ENCODE measurements at places on chromosomes 13 and 19. TPM values are rescaled to one million over a fixed set of nuclear protein-coding genes. Genes with fewer than 3 reads are reported as not detected.

Gene TPTE2
- not detected for total RNA-seq

GRCh38 chr19:34363094-34363493 lies 1.9 kb upstream of the GPI start:
- no peak for DNase-seq

Gene DAND5
- total RNA-seq: not detected

- DNase-seq: no peak
Measured at GRCh38 chr13:79528356-79528755, 47.4 kb downstream of the NDFIP2 start.

DNA sequence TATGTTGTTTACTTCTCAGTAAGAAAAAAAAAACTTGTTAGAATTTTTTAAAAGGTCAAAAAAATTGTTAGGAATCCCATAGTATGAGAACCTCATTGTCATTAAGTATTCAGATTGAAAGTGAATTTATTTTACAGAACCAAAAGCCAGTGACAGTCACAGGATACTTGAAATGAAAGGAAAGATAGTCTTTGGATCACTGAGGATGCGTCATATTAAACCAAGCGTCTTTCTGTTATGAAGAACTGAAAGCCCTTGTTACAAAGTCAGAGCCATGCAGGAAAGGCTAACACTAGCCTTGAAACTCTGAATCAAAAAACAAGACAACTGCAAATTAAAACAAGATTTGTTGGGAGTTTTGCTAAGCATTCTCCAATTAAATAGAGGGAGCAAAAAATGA lies 1348.0 kb upstream of the SLC10A2 start:
- no peak for DNase-seq

Gene APC2
- 0.13 TPM for total RNA-seq

Gene C5AR1
- total RNA-seq: 2.4 TPM

Gene SLC5A5
- total RNA-seq: 2.1 TPM

DNA sequence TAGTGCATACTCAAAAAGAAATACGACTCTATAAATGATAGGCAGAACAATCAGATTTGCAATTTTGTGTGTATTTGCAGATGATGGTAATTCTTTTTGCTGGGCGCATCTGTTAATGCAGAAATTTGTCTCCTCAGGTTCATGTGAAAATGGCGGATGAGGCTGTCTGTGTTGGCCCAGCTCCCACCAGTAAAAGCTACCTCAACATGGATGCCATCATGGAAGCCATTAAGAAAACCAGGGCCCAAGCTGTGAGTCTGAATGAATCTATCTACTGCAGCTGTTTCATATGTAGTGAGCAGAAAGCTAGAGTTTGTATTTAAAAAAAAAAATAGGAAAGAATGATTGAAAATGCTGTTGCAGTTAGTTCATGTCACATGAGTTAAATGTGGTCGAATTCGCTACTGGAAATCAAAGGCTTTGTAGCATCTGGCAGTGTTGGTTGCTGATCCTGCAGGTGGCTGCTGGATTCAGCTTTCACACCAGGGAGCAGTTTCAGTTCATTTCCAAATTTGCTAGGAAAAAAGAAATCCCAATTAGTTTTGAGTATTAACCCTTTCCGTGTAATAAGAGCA lies 66.0 kb downstream of the PCCA start:
- no peak for DNase-seq

DNA sequence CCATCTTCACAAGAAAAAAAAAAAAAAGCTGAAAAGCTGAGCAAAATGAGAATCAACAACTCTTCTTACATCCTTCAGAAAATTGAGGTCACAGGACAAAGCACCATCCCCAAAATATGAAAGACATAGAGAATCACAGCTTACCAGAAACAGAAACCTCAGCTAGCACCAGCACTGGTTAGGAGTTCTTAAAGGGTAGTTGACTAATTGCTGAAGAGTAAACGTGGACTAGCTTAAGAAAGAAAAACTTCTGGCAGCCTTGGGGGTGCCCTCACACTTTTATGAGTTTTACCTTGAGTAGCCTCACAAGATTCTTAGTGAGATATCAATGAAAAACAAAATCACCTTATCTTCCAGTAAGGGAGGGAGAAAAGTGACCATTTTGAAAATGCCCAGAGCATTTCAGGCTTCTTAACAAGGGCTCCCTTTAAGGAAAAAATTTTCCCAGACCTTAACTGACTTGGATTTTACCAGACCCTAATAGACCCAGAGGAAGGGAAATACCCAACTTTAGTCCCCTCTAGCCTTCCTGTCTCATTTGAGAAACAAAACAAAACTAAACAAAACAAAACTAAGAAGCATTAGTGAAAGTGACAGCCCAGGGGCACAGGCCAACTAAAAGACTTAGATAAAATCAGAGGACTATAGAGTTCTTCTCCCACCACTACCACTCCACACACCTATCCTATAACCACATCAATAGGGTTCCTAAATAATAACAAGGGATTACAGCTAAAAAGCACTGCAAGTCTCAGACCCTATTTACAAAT lies 888.6 kb downstream of the DIAPH3 start:
- no peak for DNase-seq

GRCh38 chr13:32986552-32986951 lies 29.7 kb upstream of the KL start:
- DNase-seq: no peak

Gene METTL21C
- total RNA-seq: not detected

DNA sequence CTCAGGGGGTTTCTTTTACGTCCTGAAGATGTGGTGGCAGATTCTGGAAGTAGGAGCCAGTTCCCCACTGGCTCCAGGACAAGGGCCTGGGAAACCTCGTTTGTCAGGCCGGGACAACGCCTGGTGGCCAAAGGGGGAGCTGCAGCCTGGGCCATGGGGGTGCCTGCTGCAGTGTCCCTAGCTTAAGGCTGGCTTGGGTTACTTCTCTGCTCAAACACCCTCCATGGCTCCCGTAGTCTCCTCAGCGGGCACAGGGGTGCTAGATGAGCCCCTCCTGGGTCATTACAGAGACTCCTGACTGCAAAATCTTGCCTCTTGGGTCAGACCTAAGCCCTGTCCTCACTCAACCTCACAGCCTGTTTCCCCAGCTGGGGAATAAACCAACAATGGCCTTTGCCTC lies 14.7 kb downstream of the CILP2 start:
- DNase-seq: no peak

DNA sequence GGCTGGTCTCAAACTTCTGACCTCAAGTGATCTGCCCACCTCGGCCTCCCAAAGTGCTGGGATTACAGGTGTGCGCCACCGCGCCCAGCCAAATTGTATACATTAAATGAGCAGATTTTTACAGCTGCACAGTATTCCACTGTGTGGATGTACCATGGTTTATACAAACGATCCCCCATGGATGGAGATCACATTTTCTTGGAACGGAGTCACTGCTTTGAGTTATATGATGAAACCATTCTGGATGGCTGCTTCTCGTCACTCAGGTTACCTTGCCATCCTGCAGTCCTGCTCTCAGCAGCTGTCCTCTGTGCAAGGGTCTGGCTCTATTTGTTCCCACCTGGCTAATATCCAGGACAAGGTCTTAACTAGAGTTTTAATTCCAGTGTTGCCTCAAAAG lies 39.1 kb upstream of the SLC15A1 start:
- no peak for DNase-seq

Gene ACER1
- 0.16 TPM for total RNA-seq

DNA sequence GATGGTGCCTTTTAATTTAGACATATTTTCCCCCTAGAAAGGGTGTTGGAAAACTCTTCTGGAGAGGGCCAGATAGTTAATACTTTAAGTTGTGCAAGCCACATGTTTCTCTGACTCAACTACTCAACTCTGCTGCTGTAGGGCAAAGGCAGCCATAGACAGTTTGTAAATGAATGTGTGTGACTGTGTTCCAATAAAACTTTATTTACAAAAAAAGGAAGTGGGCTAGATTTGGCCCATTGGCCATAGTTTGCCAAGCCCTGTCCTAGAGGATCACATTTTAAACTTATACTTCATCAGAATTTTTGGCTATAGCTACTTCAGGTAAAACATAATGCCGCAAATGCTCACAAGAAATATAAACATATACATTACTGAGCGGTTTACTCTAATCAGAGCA lies 306.3 kb upstream of the MAB21L1 start:
- DNase-seq: no peak

Data from T-cell (primary cell).